Naive thymus-derived CD4-positive, alpha-beta T cell (primary cell): ENCODE measurements at places on chromosomes 5 and 9. TPM values are rescaled to one million over a fixed set of nuclear protein-coding genes. Genes with fewer than 3 reads are reported as not detected.

DNA sequence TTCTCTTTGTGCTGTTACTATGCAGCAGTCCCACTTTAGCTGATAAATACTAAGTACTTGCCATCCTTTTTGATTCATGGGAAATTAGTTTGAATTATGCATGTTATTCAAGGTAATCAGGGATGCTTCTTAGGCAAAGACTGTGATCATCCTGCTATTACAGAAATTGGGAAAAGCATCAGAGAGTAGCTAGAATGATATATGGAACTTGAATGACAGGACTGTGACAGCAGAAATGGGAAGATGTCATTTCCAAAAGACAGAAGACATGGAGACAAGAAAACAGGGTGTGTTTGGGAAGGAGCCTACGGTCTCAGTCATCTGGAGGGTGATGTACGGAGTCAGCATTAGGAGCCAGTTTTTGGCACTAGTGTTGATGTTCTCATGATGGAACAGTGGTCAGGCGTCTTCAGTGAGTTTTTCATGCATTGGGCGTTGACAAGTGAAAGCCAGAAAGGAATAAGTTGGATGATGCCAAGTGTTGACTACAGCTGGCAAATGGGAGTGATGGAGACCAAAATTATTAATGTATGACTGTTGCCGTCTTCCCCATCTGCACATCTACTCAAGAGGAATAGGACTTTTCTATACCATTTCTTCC is 70.4 kb downstream of the TMEM167A start:
- DNase-seq, result no peak

- no peak for DNase-seq
Measured at GRCh38 chr9:84154320-84154719, 173.7 kb downstream of the RMI1 start.

- DNase-seq, result no peak
Measured at GRCh38 chr5:3599226-3600105, 3.8 kb downstream of the IRX1 start.

GRCh38 chr5:178121391-178122276 is 8.3 kb downstream of the N4BP3 start:
- DNase-seq, result no peak

DNA sequence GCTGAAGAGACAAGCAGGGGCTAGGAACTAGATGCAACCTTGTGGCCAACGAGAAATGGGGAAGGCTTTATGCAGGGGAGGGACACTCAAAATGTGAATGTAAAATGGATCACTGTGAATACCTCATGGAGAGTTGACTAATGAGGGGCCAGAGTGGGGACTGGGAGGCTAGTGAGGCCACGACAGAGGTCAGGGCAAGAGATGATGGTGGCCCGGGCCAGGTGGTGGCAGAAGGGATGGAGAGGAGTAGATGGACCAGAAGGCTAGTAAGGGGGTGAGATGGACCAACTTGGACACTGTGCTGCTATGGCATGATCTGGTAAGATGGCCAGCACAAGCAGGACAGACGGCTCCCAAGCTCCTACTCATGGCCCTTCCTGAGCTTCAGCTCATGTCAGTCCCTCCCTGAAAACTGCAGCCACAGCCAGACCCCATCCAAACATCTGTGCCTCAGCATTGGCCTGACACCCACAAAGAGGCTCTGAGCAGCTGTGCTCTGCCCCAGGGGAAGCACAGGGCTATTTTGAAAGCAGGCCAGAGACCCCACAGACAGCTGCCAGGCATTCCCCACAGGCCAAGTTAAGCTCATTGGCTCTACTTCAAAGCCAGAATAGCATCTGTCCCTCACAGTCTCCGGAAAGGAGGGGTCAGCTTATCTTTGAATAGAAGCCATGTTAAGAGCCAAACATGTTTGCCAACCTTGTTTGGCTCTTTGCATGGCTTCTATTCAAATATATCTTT is 22.1 kb downstream of the P4HA2 start:
- DNase-seq, result no peak

GRCh38 chr5:117210796-117211195 is 636.2 kb upstream of the SEMA6A start:
- no peak for DNase-seq

Gene HSD17B3
- not detected for polyA plus RNA-seq

Gene SLC36A2
- not detected for polyA plus RNA-seq

GRCh38 chr5:36264202-36264760 is 22.6 kb upstream of the NADK2 start:
- no peak for DNase-seq

DNA sequence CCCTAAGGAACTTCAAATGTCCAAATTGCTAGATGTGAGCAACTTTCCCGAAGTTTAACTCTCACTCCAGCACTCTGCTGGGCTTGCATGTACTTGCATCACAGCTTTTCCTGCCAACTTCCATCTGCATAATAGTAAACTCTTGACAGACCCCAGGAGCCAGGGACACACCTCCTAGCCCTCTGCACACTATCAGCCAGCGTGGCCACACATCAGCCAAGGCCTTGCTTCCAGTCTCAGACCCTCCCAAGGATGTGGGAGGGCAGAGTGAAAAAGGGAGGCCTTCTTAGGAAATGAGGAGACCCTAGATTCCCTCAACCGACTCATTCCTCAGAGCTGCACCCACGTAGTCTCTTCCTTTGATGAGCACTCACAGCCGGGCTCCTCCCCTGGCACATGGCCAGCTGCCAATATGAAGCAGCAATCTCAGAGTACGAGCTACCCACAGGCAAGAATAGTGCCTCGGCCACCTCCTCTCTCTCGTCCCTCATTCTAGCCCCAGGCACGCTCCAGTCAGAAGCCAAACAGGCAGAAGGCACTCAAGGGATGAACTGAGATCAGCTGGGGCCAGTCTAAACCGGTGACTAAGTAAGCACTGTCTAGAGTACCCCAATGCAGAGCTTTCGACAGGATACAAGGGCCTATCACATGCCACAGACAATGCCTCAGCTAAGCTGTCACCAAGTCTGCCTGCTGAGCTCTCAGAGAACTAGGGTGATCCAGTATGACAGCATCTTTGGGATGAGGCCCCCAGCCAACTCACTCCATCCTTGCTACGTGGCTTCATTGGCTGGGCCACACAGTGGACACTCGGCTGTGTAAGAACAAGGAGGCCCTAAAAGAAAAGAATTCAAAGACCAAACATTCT is 2.3 kb downstream of the P4HA2 start:
- peak; percentile 42 for DNase-seq

DNA sequence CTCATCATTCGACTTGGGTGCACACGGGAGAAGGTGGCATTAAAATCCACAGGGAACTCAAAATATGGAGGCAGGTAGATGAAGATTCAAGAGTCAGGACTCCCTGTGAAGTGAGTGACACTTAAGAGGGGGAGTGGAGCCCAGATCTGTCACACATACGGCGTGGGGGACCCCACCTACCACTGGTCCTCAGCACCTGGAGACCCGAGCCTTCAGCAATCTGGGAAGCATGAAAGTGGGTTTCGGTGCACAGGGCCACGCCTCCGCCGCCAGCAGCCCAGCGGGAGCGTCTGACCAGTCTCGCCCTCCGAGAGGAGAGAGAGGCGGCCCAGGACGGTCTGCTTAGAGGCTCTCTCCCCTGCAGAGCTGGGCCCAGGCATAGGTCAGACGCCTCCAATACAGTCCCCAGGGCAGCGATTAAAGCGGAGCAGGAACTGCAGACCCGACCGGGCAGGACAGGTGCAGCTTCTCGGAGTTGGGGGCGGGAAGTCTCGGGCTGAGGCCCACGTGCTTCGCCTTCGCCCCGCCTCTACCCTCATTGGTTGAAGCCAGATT is 639 bp upstream of the SLC2A8 start:
- no peak for DNase-seq

DNA sequence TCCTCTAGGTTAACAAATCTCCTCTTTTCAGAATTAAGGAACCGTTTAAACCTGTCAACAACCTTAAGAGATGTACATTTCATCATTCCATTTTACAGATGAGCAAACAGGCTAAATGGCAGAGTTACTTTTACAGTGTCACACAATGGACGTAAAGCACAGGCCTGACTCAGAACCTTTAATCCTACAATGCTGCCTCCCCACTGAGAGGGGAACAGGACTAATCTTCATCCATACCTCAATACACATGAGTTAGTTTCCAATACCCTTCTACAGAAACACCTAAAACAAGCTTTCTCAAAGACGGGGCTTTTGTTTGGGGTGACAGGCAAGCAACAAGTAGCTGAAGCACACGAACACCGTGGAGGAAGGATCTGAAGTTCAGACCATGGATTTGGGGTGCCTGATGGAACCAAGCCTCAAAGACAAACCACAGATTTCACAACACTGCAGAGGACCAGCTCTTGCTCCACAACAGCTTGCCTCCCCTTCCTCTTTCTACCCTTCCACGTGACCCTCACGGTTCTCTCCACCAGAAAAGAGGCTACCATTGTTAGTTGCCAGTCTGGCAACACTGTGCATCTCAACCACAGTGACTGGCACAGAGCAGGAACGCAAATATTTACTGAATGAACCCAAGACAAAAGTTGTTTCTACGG is 1.8 kb downstream of the RNF130 start:
- DNase-seq, result no peak

DNA sequence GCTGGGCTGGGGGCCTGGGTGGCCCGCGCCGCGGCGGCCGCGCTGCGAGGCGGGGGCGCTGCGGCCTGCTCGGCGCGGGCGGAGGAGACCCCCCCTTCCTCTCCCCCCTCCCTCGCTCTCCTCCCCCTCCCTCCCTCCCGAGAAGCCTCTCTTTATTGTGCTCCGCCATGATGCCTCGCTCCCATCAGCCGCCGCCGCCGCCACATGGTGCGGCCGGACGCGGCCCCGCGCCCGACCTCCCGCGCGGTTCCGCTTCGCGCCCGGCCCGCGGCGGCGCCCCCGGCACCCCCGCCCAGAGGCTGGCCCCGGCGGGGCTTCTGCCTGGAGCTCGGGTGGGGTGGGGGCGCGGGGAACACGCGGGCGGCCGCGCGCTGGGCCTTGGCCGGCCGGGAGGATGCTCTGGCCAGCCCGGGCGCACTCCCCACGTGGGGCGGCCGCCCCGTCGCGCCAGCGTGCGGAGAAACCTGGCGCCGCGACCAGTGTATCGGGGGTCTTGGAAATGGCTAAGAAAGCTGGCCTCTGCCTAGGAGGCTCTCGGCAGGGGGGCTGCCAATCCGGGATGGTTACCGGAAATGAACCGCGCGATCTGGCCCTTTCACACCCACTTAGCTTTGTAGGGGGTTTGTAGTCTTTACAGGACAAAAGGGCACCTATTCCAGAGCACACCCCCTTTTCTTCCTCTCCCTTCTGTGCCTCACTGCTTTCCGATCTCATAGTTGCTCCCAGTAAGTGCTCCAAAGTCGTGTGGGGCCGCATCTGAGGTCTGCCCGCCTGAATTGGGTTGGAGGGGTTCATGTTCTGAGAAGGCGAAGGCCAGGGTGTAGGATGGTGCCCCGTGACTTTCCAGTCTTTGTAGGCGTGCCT is 1.0 kb downstream of the SET start:
- peak; percentile 23 for DNase-seq

- no peak for DNase-seq
Measured at GRCh38 chr5:93062548-93062947, 518.5 kb downstream of the NR2F1-AS1 start.

Gene CSF1R
- 0.72 TPM for polyA plus RNA-seq

- no peak for DNase-seq
Measured at GRCh38 chr9:129242971-129243561, 65.0 kb upstream of the IER5L start.

Gene S1PR3
- not detected for polyA plus RNA-seq

DNA sequence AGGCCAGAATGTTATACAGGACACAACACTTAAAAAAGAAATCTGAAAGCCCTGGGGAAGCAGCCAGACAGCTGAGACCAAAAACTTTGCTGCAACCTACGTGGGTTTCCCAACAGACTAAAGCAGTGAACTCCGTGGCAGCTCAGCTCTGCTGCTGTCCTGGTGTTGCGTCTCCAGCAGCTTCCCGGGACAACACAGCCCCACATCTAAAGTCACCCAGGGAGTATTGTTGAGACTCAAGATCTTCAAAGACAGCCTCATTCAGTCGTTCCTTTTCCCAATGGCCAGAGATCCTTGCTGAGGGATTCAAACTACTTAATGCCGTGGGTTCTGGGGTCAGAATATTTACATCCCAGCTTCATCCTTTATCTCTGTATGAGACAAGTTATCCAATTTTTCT is 125.8 kb downstream of the MED10 start:
- no peak for DNase-seq

Gene C5orf15
- 18.2 TPM for polyA plus RNA-seq

Gene IL4
- not detected for polyA plus RNA-seq

Gene GABRG2
- not detected for polyA plus RNA-seq

Gene PHF2
- polyA plus RNA-seq, result 1.0 TPM

Gene DMRT1
- polyA plus RNA-seq, result not detected

DNA sequence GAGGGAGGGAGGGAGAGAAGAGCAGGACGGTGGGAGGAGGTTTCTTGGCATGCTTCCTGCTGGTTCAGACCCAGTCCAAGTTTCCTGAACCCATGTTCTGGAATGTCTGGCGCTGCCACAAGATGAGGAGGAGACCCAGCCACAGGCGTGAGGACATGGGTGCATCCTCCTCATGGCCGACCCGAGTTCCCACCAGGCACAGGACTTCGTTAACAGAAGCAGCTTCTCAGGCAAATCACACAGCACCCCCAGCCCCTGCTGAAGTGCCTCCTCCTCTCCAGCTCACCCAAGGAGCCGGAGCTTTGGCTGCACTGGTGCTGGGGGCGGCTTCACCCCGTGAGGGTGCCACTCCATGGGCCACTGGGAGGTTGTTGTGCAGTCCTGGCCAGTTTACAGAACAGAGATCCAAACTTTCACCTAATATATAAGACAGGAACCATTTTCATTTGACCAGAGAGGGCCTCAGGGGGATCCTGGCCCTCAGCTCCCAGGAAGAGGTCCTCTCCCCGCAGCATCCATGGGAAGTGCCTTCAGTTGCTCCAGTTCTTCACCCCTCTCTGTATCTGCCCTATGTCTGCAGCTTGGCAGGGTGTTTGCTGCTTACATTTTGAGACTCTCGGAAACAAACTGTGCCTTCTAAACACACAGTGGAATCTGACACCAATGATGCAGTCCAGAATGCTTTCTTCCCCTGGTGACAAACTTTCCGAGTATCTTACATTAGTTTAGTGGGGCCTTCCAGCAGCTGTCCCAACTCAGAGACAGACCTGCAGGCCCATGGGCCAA is 10.2 kb upstream of the NKD2 start:
- no peak for DNase-seq

GRCh38 chr5:132025403-132025971 is 14.0 kb upstream of the ACSL6 start:
- no peak for DNase-seq

DNA sequence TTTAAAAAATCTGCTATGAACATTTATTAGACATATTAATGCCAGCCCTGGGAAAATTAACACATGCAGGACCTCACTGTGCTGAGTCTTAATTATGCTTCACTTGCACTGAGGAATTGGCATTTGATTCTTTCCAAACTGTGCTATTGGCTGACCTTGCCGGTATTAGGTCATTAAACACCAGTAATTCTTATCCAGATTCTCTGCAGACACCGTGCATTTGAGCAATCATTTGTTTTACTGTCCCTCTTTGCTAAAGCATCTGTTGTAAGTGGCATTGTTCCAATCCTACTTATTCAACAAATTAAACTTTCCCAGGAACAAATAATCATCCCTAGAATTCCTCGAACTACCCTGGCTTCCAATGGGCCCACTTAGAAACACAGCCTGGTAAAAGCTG is 145.0 kb downstream of the SLC12A2 start:
- DNase-seq, result no peak

Gene GNAQ
- polyA plus RNA-seq, result 7.2 TPM
